CD4-positive, alpha-beta memory T cell (primary cell): ENCODE measurements at places on chromosomes 5 and 9. TPM values are rescaled to one million over a fixed set of nuclear protein-coding genes. Genes with fewer than 3 reads are reported as not detected.

DNA sequence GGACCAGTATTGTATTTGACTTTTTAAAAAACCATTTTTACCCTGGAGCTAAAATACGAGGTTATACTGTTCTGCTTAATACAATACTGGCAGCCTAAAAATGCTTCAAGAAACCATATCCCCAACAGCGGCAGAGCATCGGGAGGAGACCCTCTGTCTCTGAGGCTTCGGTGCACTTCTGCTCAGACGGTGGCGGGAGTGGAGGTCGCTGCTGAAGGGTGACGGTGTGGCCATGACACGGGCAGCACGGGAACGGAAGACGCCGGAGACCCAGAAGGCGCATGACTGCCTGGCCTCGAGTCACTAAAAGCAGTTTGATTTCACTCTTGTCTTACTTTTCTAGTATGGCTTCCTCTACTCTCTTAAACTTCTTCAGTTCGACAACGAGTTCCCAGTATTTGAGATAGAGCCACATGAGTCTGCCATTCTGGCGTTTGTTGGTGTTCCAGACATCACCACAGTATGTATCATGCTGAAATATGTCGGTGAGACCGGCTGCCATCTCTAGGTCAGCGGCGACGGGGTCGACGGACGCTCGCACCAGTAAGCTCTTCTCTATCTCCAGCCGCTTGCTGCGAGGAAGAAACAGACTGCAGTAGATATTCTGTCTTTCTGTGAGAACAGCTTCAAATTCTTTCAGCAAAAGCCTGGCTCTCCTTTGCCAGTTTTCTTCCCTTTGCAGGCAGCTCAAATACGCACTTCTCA, 12.8 kb downstream of the CCDC127 start:
- H3K4me3 ChIP-seq, result no peak overlapping the region
- peaks cover 6% of the 10 kb centered on the region for H3K4me1 ChIP-seq
- H3K36me3 ChIP-seq, result peaks cover 19% of the 10 kb centered on the region
- no peaks in the 10 kb centered on the region for H3K27me3 ChIP-seq
- DNase-seq, result no peak
- no peak overlapping the region for H3K27ac ChIP-seq

GRCh38 chr9:71504636-71505035, 263.7 kb downstream of the CEMIP2 start:
- H3K27me3 ChIP-seq, result no peaks in the 10 kb centered on the region
- no peaks in the 10 kb centered on the region for H3K36me3 ChIP-seq
- no peak overlapping the region for H3K27ac ChIP-seq
- no peak for DNase-seq
- H3K4me3 ChIP-seq, result no peak overlapping the region

- no peaks in the 10 kb centered on the region for H3K27me3 ChIP-seq
- H3K4me1 ChIP-seq, result no peaks in the 10 kb centered on the region
- no peak overlapping the region for H3K27ac ChIP-seq
- H3K36me3 ChIP-seq, result no peaks in the 10 kb centered on the region
Observed at GRCh38 chr9:81190659-81191058, 498.7 kb downstream of the TLE1 start.

GRCh38 chr5:167555565-167556166, 735.8 kb upstream of the WWC1 start:
- no peak for DNase-seq
- H3K4me1 ChIP-seq, result no peaks in the 10 kb centered on the region
- H3K4me3 ChIP-seq, result no peak overlapping the region
- H3K36me3 ChIP-seq, result no peaks in the 10 kb centered on the region
- H3K27me3 ChIP-seq, result no peaks in the 10 kb centered on the region

DNA sequence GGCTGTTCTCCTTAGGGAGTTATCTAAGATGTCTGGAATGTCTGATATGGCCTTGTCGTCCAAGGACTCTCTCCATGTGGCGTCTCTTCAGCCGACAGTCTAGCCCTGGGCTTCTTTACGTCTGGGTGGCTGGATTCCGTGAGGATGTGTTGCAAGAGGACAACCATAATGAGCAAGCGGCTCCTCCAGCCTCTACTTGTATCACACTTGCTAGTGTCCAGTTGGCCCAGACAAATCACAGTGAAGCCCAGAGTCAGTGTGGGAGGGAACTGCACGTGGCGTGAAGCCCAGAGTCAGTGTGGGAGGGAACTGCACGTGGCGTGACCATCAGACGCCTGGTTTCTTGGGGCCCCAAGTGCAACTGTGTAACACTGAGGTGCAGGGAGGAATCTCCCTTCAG, 61.1 kb downstream of the COL23A1 start:
- no peaks in the 10 kb centered on the region for H3K4me1 ChIP-seq
- no peak overlapping the region for H3K27ac ChIP-seq
- no peaks in the 10 kb centered on the region for H3K27me3 ChIP-seq
- H3K4me3 ChIP-seq, result no peak overlapping the region
- no peaks in the 10 kb centered on the region for H3K36me3 ChIP-seq
- DNase-seq, result no peak

The ESM1 gene
- 0.99 TPM for total RNA-seq

The ADRB2 gene
- total RNA-seq, result 5.6 TPM

The NR5A1 gene
- total RNA-seq, result not detected

GRCh38 chr9:105204416-105204815, 40.0 kb upstream of the SLC44A1 start:
- H3K27me3 ChIP-seq, result no peaks in the 10 kb centered on the region
- H3K27ac ChIP-seq, result no peak overlapping the region
- no peaks in the 10 kb centered on the region for H3K36me3 ChIP-seq
- no peaks in the 10 kb centered on the region for H3K4me1 ChIP-seq

GRCh38 chr9:125522328-125522725, 184.7 kb downstream of the MAPKAP1 start:
- H3K27ac ChIP-seq, result peak overlapping the region; percentile 28
- no peaks in the 10 kb centered on the region for H3K27me3 ChIP-seq
- H3K4me1 ChIP-seq, result peaks cover 30% of the 10 kb centered on the region

The RALGPS1 gene
- total RNA-seq, result 9.8 TPM

DNA sequence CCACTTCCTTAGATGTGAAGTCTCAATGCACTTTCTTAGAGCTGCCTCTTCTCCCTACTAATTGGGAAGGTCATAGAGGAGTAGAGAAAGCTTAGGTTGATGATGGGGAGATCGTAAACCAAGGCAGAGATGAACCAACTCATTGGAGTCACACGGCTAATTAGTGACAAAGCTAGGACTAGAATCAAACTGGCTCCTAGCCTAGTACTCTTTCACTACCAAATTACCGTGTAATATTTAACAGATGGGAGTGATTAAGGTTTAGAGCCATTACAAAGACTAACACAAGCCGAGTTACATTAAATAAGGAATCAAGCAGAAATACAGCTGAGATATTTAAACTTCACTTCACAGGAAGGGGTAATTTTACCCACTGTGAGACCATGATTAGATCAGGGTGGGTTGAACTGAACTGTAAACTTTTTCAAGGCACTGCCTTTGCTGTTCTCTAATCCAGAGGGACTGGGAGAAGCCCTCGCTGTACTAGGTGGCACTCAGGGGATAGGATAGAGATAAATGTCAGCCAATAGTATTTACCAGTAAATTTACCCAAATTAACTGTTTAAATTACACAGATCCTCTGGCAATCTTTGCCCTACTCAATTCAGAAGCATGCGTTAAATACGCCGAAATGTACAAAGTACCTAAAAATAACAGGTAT, 166.4 kb upstream of the PIK3R1 start:
- H3K36me3 ChIP-seq, result no peaks in the 10 kb centered on the region
- DNase-seq, result no peak
- no peaks in the 10 kb centered on the region for H3K4me1 ChIP-seq

- no peak for DNase-seq
- no peak overlapping the region for H3K4me3 ChIP-seq
- peaks cover 30% of the 10 kb centered on the region for H3K36me3 ChIP-seq
- peaks cover 8% of the 10 kb centered on the region for H3K4me1 ChIP-seq
- no peak overlapping the region for H3K27ac ChIP-seq
- no peaks in the 10 kb centered on the region for H3K27me3 ChIP-seq
Observed at GRCh38 chr5:157817387-157817702, 41.6 kb downstream of the CLINT1 start.

DNA sequence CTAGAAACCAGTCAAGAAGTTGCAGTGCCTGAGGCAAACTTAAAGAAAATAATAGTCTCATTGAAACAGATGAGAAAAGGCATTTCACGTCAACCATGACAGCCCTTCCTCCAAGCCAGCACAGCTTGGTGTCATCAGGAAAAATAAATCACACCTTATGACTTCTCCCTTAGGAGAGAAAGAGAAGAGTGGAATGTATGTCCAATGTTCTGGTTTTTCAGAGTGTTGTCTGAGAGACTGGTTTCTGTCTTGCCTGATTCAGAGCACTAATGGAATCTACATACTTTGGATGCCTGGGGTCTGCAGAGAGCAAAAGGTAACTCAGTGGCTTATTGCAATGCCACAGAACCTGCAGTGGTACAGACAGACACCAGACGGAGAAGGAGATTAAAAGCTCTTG, 105.5 kb upstream of the PDE4D start:
- no peak for DNase-seq
- no peak overlapping the region for H3K27ac ChIP-seq
- H3K27me3 ChIP-seq, result no peaks in the 10 kb centered on the region
- no peaks in the 10 kb centered on the region for H3K36me3 ChIP-seq
- no peak overlapping the region for H3K4me3 ChIP-seq

DNA sequence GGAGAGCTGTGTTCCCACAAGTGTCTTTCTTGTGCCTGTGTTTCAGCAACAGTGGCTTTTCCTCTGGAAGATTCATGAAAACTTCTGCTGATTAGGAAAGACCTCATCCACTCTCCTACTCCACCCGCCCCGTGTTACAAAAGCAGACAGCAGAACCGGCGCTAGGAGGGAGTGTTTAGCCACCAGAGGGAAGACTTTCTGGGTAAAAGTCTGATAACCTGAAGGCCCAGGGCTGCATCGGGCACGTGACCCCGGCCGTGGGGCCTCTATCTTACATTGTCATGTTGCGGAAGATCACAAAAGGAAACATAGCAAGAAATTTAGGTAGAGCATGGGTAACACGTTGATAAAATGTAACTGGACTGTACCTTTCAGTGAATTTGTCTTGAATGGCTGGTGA, 32.0 kb upstream of the DMRT2 start:
- no peak overlapping the region for H3K4me3 ChIP-seq
- H3K4me1 ChIP-seq, result no peaks in the 10 kb centered on the region
- H3K27ac ChIP-seq, result no peak overlapping the region

DNA sequence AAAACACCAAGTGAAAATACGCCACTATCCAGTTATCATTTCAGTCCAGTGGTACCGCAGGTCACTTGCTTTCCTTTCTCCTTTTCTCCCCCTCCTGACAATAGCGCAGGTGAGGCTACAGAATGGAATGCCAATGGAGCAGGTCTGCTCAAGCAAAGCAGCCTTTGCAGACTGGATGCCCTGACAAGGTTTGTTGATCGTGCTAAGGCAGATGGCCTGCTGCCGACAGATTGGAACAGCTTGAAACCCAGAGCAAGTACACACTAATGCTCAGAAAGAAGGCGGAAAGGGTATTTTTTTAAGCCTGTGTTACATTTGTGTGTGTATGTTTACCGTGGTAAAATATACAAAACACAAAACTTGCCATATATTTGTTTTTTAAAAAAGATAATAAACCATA, 19.4 kb downstream of the SPACA9 start:
- H3K36me3 ChIP-seq, result peaks cover 73% of the 10 kb centered on the region
- H3K4me1 ChIP-seq, result no peaks in the 10 kb centered on the region
- DNase-seq, result no peak
- no peak overlapping the region for H3K27ac ChIP-seq
- H3K27me3 ChIP-seq, result no peaks in the 10 kb centered on the region

DNA sequence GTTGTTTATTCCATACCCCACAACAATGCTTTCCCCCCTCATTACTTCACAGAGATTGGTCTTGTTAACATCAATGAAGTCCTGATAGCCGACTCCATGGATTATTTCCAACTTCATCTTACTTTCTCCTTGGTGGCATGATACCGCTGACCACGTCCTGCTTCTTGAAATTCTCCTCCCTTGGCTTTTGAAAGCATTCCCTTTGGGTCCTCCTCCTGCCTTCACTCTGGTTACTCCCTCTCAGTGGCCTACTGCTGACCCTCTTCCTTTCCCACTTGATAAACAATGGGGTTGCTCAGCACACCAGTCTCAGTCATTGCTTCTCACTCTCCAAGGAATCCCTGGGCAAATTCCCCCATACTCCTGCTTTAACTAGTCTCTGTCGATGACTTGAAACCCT, 283.9 kb downstream of the SEC61B start:
- DNase-seq, result no peak
- H3K4me3 ChIP-seq, result no peak overlapping the region
- H3K27ac ChIP-seq, result no peak overlapping the region

DNA sequence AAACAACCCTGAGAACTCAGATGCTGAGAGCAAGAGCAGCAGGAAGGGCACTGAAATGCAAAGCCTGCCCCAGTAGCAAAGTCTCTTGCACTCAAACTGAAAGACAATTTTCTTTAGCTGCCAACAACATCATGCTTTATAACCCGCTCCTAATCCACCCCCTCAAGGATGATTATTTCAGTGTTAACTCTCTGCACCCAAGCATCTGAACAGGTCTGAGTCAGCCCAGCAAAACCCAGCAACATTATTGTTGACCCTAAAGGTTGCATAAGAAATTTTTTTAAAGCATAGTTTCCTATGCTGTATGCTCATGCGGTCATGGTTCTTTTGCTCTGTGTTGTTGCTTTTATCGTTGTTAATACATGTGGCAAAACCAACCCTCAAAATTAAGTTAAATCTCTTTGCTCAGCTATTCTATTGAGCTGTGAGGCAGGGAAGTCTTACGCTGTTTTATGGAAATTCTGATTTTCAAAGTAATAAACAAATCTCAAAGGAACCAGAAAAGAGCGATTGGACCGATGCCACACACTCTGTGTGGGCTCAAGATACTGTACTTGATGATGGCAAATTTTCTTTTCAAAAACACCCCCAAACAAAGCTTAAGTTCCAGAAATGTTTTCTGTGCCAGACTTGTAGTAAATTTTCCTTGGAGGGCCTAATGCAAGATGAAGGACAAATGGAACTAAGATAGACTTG, 440.6 kb upstream of the MPDZ start:
- H3K27ac ChIP-seq, result no peak overlapping the region
- H3K36me3 ChIP-seq, result no peaks in the 10 kb centered on the region
- no peaks in the 10 kb centered on the region for H3K27me3 ChIP-seq
- H3K4me3 ChIP-seq, result no peak overlapping the region

- no peak overlapping the region for H3K4me3 ChIP-seq
- no peaks in the 10 kb centered on the region for H3K36me3 ChIP-seq
- no peaks in the 10 kb centered on the region for H3K27me3 ChIP-seq
- H3K4me1 ChIP-seq, result no peaks in the 10 kb centered on the region
- no peak for DNase-seq
Observed at GRCh38 chr9:136353757-136354488, 9.6 kb downstream of the DNLZ start.

DNA sequence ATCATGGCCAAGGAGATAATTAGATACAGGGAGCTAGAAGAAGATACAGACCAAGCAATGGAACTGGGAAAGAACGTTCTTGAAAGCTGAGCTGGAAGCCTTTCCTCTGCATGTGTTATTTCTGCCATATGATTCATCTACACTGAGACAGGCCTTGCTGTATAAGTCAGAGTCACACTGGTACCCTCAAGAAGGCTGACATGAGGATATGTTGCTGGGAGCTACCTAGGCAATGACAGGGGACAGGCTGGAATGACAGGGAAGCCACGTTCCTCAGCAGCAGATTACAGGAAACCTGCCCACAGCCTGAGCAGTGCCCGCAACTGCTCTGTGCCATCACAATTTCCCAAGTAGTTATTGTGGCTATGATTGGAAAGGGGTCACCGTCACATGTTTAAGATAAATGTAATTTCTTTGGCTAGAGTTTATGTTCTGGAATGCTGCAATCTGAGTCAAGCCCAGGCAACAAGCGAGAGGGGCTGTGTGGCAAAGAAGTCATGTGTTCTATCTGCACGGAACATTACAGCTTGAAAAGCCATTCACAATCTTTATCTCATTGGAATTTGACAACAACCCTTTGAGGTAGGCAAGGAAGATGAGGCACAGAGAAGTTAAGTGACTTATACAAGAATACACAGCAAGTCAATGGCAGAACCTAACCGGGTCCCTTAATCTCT, 108.2 kb downstream of the TTLL11 start:
- H3K27me3 ChIP-seq, result no peaks in the 10 kb centered on the region
- no peak overlapping the region for H3K4me3 ChIP-seq
- H3K36me3 ChIP-seq, result no peaks in the 10 kb centered on the region
- no peak for DNase-seq

The TAF11L10 gene
- total RNA-seq, result not detected
